Right ventricle myocardium superior (tissue), 1 donor: ENCODE measurements at places on chromosomes 2 and 18.
A peak's percentile ranks its signal among the peaks of the same experiment; 100 is the strongest.

DNA sequence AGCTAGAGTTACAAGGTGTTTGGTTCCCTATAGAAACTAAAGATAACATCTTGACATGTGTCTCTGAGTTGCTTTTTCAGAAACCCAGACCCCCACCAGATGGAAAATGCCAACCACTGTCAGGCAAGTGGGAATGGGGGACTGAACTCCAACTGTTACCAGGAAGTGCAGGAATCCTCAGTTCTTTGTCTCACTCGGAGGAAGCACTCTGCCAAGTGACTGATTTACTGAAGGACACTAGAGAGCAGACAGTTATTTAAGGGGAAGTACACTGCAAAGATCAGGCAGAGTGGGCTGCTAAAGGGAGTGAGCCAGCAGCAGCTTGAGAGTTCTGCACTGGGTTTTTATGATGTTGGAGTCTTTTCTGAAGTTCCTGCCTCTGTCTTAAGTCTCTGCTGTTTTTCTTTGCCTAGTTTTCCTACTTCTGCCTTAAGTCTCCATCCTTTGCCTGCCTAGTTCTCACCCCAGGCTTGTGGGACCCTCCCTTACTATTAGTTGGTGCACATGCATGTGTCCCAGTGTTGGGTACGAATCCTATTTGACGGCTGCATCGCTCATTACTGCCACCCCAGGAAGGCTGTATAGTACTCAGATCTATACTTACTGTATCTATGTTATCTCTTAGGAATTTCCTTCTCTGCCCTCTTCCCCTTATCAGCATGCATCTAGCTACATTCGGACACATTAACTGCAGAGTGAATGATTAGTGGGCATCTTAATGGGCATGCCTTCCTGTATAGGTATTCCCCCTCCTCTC lies 97.1 kb downstream of the TEX51 start:
- no peak for DNase-seq

- DNase-seq = peak; percentile 44
These were observed 708.6 kb upstream of the ZEB2 start for GRCh38 chr2:145228506-145228905.

GRCh38 chr18:23995180-23995579 lies 19.4 kb upstream of the TTC39C start:
- no peak for DNase-seq

- no peak for DNase-seq
These were observed at the start of gene CD226 for GRCh38 chr18:69947361-69948133. Gene CD226 (minus strand): TSS chr18:69947873. CDS start chr18:69947406, 467 bp downstream.

- DNase-seq = no peak
These were observed 2082.3 kb upstream of the CELF4 start for GRCh38 chr18:39647627-39648534.

GRCh38 chr2:64861452-64862397 lies 127.5 kb upstream of the SLC1A4 start:
- no peak for DNase-seq

GRCh38 chr18:31120594-31120993 lies 18.4 kb upstream of the DSC2 start:
- DNase-seq = no peak
